ENCODE measurements at places on chromosomes 6 and 20. TPM values are rescaled to one million over a fixed set of nuclear protein-coding genes. Genes with fewer than 3 reads are reported as not detected.

DNA sequence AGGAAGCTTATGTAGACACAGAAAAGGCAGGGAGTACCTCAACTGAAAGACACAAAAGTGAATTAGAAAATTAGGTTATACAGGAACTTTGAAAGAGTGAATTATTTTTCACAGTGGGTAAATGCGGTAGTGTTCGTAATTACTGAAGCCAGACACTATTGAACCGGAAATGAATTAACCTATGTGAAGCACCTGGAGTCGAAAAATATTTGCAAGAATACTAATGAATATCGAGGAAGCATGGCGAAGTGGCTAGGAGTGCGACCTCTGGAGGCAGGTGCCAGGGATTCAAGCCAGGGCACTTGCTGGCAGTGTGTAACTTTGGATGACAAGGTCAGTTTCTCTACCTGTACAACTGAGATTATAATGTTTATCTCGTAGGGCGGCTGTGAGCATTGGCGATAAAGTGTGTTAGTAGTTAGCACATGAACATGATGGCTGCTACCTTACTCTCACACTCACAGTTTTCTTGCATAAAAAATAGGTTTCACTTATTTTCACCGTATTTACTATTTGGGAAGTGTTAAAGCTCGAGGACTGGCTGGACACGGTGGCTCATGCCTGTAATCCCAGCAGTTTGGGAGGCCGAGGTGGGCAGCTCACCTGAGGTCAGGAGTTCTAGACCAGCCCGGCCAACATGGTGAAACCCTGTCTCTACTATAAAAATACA is 567 bp upstream of the SLC18B1 start:
- peak; percentile 74 for DNase-seq

- no peak for DNase-seq
These were observed 1.4 kb upstream of the ENPP3 start for GRCh38 chr6:131635384-131636340.

GRCh38 chr6:169026175-169026574 is 227.5 kb downstream of the THBS2 start:
- no peak for DNase-seq

DNA sequence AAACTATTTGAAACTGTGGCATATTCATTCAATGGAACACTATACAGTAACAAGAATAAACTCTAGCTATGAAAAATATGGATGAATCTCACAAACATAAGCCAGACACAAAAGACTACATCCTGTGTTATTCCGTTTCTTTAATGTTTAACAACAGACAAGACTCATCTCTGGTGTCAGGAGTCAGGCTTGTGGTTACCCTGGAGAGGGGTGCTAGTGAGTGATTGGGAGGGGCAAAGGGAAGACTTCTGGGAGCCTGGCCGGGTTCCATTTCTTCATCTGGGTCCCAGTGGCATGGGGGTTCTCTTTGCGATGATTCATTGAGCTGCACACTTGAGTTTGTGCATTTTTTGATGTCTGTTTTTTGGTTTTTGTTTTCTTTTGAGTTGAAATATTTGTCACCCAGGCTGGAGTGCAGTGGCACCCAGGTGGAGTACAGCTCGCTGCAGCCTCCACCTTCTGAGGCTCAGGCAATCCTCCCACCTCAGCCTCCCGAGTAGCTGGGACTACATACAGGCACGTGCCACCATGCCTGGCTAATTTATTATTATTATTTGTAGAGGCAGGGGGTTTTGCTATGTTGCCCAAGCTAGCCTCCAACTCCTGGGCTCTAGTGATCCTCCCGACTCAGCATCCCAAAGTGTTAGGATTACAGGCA is 21.2 kb upstream of the TTPAL start:
- DNase-seq = no peak

Gene TAP1
- polyA plus RNA-seq = 11.9 TPM

Gene ADGRF5
- polyA plus RNA-seq = 27.1 TPM

Data from left renal cortex interstitium (tissue), 4 donors.